ENCODE measurements at places on chromosomes 13 and 19. TPM values are rescaled to one million over a fixed set of nuclear protein-coding genes. Genes with fewer than 3 reads are reported as not detected.

The TMEM59L gene
- not detected for total RNA-seq

The VSIG10L gene
- total RNA-seq: 2.0 TPM

The LRFN3 gene
- total RNA-seq: 9.8 TPM

The GNG7 gene
- 0.08 TPM for total RNA-seq

The KDM4B gene
- total RNA-seq: 44.9 TPM

The LGALS14 gene
- not detected for total RNA-seq

GRCh38 chr13:99624936-99625540, 123.8 kb downstream of the TM9SF2 start:
- no peak for DNase-seq

GRCh38 chr19:12272980-12273901, 21.4 kb downstream of the ZNF44 start:
- DNase-seq: no peak

DNA sequence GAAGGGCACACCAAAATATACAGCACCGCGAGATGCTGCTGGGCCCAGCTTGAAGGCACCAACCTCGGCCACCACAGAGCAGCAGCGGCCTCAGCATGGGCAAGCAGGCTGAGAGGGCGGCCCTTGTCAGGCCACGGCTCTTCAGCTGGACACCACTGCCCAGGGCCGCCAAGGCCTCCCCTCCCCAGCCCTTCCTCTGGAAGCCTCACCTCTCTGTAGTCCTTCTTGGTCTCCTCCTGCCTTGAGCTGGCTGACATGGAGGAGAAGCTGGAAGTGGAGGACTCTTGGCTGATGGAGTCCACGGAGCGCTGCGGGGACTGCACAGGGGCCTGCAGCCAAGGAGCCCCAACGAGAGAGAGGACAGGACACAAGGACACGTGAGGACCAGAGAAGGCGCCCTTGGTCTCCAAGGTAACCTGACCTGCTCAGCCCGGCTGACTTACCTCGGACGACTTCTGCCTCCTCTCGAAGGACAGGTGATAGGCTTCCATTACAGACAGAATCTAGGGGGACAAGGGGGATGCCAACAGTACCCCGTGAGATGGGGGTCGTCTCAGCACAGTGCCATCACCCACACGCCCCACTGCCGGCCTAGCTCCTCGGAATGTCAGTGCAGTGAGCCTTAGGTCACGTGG, 38.2 kb downstream of the PDCD5 start:
- DNase-seq: no peak

DNA sequence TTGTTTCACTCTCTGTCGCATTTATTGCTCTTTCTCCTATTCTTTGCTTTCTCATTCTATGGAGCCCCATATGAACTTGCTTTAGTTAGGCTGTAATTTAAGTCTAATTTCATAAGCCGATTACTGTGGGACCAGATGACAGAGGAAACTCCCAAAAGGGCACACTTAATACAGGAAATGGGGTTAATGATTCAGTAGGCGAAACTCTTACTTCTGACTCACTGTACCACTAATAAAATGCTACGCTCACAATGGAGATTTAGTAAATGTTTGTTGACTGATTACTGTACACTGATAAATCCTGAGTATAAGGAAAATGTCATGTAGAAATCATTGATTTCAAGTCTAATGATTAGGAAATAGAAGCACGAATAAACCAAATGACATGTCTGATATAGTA, 276.4 kb downstream of the KLF5 start:
- DNase-seq: no peak

DNA sequence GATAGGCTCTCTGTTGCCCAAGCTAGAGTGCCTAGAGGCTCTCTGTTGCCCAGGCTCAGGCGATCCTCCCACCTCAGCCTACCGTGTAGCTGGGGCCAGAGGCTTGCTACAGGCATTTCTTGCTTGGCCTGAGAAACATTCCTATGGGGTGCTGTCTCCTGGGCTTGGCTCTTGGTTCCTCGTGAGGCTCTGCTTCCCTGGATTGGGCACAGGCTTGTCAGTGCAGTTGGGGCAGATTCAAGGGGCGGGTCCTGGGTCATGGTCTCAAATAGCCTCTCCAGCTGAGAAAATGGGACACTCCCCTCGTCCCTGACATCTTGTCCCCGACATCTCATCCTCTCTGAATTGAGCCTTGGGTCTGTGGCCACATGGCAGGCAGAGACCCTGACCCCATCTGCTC, 4.9 kb downstream of the TSSK6 start:
- DNase-seq: no peak

DNA sequence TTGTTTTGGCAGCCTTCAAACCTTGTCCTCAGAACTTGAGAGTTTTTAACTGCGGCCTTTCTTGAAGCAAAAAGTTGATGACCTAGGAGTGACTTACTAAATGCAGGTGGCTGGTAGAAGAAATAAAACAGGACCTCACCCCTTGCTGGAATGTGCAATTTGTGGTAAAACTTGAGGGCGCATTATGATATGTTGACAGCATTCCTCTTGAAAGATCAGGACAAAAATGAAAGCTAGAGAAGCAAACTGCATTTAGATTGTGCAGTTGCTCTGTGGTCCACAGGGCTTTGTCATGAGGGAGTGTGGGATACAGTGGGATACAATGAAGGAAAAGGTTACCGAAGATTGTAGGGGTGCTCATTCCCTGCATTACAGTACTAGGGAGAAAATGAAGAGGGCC, 504.2 kb downstream of the GPC6 start:
- DNase-seq: no peak

DNA sequence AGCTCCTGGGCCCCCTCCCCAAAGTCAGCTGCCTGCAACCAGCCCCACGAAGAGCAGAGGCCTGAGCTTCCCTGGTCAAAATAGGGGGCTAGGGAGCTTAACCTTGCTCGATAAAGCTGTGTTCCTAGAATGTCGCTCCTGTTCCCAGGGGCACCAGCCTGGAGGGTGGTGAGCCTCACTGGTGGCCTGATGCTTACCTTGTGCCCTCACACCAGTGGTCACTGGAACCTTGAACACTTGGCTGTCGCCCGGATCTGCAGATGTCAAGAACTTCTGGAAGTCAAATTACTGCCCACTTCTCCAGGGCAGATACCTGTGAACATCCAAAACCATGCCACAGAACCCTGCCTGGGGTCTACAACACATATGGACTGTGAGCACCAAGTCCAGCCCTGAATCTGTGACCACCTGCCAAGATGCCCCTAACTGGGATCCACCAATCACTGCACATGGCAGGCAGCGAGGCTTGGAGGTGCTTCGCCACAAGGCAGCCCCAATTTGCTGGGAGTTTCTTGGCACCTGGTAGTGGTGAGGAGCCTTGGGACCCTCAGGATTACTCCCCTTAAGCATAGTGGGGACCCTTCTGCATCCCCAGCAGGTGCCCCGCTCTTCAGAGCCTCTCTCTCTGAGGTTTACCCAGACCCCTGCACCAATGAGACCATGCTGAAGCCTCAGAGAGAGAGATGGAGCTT, 4.7 kb upstream of the CEACAM5 start:
- DNase-seq: no peak

Data from activated CD8-positive, alpha-beta T cell treated with anti-CD3 and anti-CD28 coated beads, Interleukin-2, amount 10 ng/mL, durations not matched to agents 7 days and 5 days (primary cell).